ENCODE measurements at places on chromosomes 16 and 17. TPM values are rescaled to one million over a fixed set of nuclear protein-coding genes. Genes with fewer than 3 reads are reported as not detected.

DNA sequence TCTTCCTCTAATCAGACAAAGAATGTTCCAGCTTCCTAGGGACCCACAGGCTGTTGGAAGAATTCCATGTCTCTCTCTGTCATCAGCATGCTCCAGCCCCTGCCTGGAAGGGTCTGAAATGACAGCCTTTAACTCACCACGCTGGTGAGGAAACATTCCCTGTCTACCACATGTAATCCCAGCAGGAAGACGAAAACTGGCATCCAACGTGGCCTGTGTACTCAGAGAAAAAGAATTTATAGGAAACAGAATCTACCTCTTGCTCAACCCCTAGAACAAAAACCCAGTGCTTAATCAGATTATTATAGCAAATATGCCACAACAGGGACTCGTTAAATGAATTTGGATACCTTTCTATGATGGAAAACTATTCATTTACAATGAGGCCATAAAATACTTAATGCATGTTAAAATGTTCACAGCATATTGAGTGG, 147.3 kb upstream of the FOXF1 start:
- DNase-seq: no peak

DNA sequence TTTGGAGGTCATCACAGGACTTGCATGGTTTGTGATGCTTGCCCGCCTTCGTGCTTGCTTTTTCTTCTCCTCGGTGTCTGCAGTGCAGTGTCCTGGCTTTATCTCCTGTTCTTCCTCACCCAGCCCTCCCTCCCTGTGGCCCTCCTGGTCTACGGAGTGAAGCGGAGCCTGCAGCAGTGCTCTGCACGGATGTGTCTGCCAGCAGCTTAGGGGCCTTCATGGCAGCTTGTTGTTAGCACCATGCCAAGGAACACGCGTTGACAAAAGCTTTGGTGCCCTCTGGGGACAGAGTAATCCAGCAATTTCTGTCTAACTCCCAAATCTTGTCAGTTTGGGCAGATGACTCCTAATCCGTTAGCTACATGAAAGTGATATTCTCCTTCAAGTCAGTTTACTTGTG, 9.9 kb downstream of the DHODH start:
- no peak for DNase-seq

DNA sequence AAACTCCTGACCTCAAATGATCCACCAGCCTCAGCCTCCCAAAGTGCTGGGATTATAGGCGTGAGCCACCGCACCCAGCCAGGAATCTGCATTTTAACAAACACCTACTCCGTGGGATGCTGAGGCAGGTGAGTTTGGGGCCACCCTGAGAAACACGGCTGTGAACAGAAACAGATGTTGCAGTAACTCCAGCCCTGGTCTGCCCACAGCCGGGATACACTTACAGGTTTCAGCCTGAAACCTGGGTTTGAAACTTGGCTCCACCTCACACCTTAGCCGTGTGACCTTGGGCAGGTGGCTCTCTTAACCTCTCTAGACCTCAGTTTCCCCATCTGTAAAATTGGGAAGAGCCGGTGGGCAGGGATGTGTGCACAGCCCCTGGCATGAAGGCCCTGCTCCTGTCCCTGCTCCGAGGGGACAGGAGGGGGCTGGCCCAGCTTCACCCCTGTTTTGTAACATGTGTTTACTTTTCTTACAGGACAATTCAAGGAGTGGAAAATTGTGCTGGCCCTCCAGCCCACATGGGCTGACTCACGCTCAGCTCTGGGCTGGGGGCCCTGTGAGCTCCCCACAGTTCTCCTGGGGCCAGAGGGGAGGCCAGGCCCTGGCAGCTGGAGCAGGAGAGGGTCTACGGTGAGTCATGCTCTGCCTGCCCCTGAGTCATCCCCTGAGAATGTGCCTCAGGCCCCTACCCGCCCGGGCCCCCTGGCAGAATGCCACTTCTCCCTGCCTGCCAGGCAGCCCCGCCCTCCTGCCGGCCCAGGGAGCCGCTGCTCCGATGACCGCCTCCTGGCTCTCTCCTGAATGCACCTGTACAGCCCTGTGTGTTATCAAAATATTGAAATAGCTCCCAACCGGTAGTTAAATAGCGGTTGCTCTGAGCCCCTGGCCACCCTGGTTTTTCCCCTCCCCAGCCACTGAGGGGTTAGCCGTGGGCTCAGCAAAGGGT, 7.7 kb upstream of the PPL start:
- DNase-seq: no peak

DNAI2 gene
- total RNA-seq: 0.27 TPM

KRTAP2-2 gene
- not detected for total RNA-seq
